ENCODE measurements at places on chromosomes 3 and 15.

- DNase-seq: peak; percentile 26
Measured at GRCh38 chr3:851098-851790, 241.6 kb upstream of the CNTN6 start.

DNA sequence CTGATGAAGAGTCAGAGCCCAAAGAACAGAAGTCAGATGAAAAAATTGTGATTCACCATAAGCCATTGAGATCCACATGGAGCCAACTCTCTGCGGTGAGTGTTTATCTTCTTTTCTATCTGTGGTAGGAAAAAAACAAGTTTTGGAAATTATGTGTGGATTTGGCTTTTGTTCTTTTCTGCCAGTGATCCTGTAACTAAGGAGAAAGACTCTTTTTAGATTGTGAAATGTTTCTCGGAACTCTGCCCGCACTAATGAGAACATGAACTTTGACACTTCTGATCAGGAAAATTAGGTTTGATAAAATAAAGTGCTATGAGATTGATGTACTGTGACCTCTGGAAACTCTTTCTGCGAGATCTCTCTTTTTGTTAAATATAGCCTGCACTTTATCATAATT, 8.4 kb downstream of the ARHGEF26 start:
- no peak for DNase-seq

DNA sequence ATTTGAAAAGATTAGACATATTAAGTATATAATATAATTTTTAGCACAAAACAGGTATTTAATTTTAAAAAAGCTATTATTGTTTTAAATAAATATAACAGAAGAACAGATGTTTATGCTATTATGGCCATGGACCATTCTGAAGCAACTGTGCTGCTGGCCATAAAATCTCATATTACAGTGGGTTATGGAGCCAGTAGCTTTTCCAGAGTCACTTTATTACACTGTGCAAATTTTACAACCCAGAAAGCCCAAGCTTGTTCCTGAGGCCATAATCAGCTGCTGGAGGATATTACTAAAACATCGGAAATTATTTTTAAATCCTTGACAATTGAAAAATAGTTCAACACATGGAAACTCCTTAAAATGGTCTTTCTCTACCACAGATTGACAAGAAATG, 557.3 kb upstream of the KCNMB2 start:
- no peak for DNase-seq

DNA sequence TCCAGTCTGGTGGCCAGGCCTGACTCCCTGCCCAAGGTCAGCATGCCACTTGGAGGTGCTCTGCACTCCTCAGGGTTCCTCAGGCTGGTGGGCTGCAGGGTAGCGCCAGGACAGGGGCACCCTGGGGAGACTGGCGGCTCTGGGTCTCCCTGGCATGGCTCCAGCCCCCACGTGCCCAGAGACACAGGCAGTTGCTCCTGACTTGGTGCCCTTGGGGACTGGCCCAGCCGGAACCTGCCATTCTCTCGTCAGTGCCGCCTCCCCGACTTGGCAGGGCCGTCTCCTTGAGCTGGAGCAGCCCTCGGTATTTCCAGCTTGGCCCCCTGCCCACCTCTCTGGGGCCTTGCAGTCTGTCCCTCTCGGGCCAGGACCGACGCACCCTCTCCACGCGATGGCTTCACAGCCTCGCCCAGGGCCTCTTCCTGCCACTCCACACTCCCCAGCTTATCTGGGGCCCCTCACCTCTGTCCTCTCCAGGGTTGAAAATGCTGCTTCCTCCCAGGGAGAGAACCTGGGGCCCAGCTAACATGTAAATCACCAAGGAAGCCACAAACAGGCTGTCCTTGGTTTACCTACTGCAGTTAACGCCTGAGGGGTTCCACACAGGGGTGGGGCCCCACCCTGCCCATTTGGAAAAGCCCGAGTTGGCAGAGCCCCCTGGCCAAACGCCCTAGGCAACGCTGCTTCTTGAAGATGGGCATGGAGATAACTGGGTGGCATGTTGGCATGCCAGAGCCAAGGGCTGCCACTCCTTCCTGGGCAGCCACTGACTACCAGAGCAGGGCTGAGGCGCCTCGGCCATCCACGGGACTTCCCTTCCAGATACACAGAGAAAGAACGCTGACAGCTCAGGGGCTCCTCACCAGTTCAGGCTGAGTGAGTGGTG, 61.4 kb downstream of the SMAD6 start:
- no peak for DNase-seq

- no peak for DNase-seq
Measured at GRCh38 chr3:155512175-155512866, 218.8 kb upstream of the STRIT1 start.

All from RPMI8226 (cell line).